ENCODE measurements at places on chromosomes 5 and 9. TPM values are rescaled to one million over a fixed set of nuclear protein-coding genes. Genes with fewer than 3 reads are reported as not detected.

DNA sequence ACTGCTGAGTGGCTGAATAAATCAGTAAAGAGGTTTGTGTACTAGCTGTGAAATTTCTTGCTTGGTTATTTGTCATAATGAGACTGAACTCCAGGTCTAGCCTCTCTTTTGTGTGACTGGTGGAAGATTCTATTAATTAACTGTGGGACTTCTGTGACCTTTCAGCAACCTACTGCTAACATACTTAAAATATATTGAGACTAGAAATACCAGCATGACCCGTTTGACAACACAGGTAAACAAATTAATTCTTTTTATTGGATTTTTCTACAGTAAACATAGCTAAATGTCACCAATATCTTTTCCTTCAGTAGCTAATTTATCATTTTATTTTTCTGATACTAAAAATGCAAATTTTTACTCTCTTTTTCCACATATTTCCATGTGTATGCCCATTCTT, 390.4 kb upstream of the KCNN2 start:
- no peak for DNase-seq

DNA sequence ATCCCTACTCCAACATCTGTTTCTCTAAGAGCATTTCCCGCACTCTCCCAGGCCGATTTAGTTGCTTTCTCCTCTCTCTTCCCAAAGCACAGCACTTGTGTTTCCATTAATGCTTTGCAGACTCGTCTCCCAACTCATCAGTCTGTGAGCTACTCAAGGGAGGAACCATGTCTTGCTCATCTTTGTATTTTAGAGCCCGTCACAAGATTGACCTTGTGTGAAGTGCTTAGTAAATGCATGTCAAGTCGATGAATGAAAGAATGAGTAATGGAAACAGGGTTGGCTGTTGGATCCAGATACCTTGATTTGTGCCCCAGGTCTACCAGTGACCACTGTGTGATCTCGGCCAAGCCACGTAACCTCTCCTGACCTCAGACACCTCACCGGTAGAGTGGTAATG, 99.3 kb downstream of the KLF4 start:
- no peak for DNase-seq

DNA sequence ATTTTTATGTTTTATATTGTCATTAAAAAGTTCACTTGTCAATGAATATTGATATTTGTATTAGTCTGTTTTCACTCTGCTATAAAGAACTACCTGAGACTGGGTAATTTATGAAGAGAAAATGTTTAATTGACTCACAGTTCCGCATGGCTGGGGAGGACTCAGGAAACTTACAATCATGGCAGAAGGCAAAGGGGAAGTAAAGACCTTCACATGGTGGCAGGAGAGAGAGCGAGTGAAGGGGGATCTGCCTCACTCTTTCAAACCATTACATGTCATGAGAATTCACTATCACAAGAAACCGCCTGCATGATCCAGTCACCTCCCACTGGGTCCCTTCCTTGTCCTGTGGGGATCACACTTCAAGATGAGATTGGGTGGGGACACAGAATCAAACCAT, 27.4 kb downstream of the SRD5A1 start:
- DNase-seq, result no peak

DNA sequence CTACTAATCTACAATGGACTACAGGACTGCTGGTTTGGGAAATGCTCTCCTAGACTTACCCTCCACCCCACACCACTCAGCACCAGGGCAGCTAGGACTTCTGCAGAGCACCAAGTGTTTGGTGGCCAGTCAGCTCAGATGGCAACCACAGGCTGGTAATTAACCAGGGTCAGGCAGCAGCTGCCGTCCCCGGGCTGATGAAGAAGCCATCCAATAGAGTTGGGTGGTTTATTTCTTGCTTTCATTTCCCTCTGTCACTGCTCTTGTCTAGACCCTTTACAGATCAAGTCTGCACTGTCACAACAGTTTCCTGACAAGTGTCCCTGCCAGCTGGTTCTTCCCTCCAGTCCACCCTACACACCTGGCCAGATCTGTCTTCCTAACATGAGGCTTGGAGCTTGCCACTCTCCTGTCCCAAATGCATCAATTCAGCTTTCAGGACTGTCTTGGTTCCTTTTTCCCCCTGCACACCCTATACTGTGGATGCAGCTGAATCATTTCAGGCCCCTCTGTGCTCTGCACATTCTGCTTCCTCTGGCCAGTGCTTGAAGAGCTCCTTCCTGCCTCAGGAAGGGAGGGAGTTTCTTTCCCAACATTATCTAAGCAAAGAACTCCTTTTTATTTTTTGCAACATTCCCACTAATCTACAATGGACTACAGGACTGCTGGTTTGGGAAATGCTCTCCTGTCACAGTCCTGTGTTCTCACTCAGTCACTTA, 30.2 kb upstream of the HSPA9 start:
- no peak for DNase-seq

DNA sequence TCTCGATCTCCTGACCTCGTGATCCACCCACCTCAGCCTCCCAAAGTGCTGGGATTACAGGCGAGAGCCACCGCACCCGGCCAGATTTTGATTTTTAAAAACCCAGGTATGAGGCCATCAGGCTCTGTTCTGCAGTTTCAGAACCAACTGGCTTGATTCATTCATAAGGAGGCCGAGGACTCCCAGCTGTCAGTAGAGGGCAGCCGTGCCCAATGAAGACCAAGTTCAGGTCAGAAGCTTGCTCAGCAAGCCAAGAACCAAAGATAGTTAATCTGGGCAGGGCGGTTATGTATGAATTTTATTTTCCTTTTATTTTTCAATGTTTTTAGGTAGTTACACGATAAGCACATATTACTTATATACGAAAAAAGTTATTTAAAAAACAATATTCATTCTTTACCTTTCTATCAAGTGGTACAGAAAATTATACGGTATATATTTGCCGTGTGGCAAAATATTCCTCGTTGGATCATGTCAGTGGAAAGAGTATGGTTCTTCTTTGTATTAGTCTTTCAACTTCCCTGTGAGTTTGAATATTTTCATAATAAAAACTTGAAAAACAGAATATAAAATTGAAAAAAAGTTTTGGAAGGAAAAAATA, 18.0 kb downstream of the MGAT1 start:
- peak; percentile 66 for DNase-seq

- no peak for DNase-seq
These were observed 31.2 kb upstream of the ADRA1B start for GRCh38 chr5:159884917-159885620.

- no peak for DNase-seq
These were observed 831.1 kb downstream of the NR2F1-AS1 start for GRCh38 chr5:92749943-92750342.

- no peak for DNase-seq
These were observed 299.4 kb downstream of the ZSWIM6 start for GRCh38 chr5:61631438-61631941.

DNA sequence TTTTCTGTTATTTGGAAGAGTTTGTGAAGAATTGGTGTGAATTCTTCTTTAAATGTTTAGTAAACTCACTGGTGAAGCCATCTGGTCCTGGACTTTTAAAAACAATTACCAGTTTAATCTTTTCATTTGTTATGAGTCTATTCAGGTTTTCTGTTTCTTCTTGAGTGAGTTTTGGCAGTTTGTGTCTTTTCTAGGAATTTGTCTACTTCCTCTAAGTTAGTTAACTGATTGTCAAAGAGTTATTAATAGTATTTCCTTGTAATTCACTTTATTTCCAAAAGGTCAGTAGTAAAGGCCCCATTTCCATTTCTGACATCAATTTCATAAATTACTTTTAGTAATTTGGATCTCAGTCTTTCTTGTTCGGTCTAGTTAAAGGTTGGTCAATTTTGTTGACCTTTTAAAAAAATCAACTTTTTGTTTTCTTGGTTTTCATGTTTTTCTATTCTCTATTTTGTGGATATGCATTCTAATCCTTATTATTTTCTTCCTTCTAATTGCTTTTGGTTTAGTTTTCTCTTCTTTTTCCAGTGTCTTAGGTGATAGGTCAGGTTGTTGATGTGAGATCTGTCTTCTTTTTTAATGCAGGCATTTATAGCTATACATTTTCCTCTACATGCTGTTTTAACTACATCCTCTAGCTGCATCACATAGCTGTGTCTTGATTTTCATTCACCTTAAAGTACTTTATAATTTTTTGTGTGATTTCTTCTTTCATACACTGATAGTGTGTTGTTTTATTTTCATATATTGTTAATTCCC, 7.3 kb upstream of the SMIM3 start:
- DNase-seq, result no peak

- no peak for DNase-seq
These were observed 54.4 kb upstream of the RPL26L1 start for GRCh38 chr5:172904643-172905345.

DNA sequence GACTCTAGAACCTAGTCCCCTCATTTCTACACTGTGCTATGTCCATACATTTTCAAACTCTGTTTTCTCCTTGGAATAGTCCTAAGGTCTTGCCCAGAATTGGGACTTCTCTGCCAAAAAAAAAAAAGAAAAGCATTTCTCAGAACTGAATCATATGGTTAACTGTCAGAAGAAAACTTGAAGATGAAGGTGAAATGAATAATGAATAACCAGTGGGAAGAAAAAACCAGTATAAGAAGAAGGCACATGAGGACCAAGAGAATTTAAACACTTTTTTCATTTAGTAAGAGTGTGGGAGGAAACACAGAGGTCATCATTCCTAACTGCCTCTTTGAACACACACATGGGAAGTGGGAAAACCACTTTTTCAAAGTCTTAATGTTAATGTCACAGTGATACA, 197.7 kb downstream of the PRELID2 start:
- no peak for DNase-seq

DNA sequence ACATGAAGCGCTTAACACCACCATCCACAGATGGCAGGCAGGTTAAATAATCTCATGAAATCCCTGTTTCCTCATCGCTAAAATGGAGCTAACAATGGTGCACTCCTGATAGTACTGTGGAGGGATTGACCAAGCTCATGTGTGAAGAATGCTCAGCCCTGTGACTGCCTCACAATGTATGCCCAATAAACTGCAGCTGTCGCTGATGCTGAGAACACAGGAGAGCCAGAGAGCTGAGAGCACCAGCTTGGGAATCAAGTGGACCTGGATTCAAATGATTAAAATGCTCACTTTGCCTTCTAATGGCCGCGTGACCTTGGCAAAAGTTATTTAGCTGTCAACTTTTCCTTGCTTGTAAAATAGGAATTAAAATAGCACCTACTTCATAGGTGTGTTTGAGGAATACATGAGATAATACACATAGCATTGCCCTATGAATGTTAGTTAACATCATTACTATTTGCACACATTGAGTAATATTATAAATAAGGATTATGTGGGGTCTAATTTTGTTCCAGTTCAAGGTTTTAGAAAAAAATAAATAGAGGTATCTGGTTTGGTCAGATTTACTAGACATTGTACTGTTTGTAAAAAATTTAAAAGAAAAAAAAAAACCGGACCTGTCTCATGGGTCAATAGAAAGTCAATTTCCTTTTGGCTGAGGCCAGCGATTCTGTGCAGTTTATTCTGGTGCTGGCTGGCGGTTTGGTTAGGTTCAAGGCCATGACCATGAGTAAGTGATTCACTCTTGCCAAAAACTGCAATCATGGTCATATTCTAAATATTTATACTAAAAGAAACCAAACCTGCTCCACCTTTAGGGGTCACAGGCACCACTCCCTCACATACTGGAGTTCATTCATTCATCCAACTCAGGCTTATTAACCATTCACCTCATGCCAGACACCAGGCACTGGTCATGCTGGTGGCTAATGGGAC, 101.3 kb downstream of the SH3TC2 start:
- no peak for DNase-seq

DNA sequence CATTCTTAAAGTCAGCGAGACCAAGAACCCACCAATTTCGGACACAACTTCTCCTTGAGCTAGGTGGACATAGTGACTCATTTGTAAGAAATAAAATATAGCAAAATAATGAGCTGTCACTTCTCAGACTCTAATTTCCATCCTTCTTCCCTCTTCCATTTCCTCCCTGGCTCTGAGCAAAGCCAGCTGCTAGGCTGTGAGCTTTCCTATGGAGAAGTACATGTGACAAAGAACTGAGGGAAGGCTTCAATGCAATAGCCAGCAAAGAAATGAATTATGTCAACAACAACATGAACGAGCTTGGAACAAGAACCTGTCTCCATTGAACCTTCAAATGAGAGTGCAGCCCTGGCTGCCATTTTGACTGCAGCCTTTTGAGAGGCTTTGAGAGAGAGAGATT, 25.9 kb upstream of the SELENOP start:
- DNase-seq, result no peak

DNA sequence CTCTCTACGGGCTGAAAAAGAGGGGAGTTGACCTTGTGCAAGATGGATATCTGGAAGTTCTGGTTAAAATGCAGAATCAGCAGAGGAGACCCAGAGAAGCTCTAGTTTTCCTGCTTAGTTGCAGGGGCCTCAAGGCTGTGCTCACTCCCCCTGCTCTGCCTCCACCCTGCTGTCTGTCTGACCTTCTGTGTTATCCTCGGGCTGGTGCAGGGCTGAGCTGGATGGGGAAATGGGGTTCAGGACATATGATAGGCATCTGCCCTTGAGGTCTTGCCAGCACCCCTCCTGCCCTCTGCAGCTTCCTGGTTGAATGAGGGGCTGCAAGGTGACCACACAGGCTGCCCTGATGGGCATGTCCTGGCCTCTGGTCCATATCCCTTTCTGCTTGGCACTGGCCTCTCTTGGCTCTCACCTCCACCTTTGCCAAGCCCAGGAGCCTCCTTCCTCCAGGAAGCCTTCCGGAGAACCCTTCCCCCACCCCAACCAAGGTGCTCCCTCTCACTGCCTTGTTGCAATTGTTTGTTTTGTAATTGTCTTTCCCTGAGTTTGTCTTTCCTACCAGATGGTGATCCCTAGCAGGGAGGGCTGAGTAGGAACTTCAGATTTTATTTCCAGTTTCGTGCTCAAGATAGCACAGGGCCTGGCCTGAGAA, 1.3 kb downstream of the TMEM268 start:
- DNase-seq, result no peak

- DNase-seq, result no peak
These were observed 209.7 kb downstream of the GADD45G start for GRCh38 chr9:89814340-89815040.

- no peak for DNase-seq
These were observed 428.8 kb downstream of the CHSY3 start for GRCh38 chr5:130333089-130333488.

DNA sequence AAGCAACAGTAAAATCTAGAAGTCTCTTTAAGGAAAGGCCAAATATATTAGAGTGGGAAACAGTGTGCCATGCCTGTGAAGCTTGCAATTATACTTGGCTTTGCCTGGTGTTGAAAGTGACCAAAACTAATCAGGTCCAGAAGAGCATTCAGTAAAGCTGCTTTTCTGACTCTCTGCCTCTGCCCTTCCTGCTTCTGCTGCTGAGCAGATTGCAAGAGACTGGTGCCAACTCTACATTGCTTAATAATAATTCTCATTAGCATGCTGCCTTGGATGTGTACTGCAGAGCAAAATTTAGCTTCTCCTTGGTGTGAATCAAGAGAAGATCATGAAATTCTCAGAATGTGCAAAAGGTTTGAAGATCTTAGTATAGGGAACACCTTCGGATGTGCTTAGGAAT, 120.4 kb upstream of the RFX3 start:
- no peak for DNase-seq

- DNase-seq, result no peak
These were observed 237.8 kb upstream of the DAPK1 start for GRCh38 chr9:87259543-87260518.

Gene TYRP1
- not detected for total RNA-seq

Gene NSMF
- total RNA-seq, result 82.8 TPM

Gene FOXD4L6
- total RNA-seq, result not detected

Gene FCN2
- total RNA-seq, result not detected

Gene LCP2
- total RNA-seq, result 140 TPM

Gene CTXN3
- not detected for total RNA-seq

Gene PALM2AKAP2
- not detected for total RNA-seq

Gene IRX4
- not detected for total RNA-seq

Gene GPR151
- not detected for total RNA-seq

Gene CCNI2
- total RNA-seq, result 6.3 TPM

All from CD8-positive, alpha-beta T cell (primary cell).